ENCODE measurements at places on chromosomes 2 and 18.

GRCh38 chr18:11496526-11497172 lies 112.7 kb upstream of the SLC35G4 start:
- no peak for DNase-seq

- no peak for DNase-seq
These were observed 76.9 kb downstream of the NRXN1 start for GRCh38 chr2:50955081-50955480.

DNA sequence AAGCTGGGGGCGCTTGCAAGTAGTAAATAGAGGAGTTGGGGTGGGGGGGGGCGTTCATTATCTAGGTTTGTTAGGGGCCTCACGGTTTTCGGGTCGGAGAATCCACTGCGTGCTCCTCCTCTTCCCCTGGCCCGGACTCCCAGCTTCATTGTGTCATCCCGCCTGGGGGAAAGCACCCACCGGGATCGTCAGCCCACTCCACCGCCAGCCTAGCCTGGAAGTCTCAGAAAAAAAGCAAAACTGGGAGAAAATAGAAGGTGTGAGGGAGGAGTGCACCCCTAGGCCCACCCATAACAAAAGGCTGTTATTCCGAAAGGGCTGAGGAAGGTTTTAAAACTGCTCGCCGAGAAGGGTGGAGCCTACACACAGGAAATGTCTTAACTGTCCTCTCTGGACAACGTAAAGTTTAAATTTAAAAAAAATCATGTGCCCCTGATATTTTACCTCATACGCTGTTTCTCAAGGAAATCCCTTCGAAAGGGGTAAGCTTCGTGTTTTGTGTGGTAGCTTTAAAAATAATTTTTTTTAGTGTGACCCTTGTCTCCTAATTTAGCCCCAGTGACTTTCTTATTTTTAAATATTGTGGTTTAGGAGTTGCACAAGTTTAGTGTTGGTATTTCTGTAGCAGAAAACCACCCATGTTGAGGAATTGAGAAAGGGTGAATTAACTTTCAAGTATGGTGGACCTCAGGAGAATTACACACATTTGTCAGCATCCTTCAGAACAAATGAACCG lies 104.2 kb downstream of the SPTBN1 start:
- no peak for DNase-seq

DNA sequence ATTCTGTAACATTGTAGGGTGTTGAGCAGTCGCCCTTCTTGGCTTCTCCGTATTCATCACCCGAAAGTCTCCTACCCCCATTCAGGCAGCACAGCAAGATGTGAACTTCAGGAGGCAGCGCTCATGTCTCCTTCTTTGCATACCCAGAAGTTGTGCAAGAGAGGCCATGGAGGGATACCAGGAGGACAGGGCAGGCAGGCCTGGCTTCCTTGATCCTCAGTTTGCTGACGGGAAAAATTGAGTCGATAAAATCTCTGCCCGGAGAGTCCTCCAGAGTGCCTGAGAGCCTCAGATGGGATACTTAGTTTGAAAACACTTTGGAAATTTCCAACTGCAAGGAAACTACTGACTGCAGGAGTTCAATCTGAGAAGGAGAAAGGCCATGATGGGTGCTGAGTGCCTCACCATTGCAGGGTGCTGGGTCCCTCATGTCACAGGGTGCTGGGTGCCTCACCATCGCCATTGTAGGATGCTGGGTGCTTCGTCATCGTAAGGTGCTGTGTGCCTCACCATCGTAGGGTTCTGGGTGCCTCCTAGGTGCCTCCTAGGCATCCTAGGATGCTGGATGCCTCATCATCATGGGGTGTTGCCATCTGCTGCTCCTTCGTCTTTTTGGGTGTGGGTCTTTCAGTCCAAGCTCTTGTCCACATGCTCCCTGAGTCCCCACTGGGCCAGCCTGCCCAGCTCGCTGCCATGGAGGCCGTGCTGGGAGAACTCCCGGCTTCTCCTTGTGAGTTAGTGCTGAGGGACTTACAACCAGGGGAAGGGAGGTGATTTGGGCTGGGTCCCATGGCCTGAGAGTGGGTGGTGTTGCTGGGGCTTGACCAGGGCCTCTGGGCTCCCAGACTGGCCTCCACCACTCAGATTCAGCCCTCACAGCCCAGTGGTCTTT lies 162.4 kb downstream of the DDX1 start:
- no peak for DNase-seq

DNA sequence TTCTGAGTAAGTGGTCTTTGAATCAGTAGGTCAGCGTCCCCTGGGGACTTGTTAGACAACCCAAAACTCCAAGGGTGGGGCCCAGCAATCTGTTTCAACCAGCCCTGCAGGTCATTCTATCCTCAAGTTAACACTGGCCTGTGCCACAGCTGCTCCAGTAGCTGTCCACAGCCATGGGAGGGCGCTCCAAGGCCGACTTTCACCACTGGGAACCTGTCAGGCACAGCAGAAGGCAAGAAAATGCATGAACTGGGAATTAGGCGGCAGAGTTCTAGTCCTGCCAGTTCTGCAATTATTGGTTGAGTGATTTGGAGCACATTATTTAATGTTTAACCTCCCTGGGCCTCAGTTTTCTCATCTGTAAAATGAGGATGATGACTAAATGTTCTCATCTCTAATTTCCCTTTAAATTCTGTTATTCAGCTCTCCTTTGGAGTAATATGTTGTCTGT lies 17.4 kb upstream of the MRPL33 start:
- peak; percentile 87 for DNase-seq

DNA sequence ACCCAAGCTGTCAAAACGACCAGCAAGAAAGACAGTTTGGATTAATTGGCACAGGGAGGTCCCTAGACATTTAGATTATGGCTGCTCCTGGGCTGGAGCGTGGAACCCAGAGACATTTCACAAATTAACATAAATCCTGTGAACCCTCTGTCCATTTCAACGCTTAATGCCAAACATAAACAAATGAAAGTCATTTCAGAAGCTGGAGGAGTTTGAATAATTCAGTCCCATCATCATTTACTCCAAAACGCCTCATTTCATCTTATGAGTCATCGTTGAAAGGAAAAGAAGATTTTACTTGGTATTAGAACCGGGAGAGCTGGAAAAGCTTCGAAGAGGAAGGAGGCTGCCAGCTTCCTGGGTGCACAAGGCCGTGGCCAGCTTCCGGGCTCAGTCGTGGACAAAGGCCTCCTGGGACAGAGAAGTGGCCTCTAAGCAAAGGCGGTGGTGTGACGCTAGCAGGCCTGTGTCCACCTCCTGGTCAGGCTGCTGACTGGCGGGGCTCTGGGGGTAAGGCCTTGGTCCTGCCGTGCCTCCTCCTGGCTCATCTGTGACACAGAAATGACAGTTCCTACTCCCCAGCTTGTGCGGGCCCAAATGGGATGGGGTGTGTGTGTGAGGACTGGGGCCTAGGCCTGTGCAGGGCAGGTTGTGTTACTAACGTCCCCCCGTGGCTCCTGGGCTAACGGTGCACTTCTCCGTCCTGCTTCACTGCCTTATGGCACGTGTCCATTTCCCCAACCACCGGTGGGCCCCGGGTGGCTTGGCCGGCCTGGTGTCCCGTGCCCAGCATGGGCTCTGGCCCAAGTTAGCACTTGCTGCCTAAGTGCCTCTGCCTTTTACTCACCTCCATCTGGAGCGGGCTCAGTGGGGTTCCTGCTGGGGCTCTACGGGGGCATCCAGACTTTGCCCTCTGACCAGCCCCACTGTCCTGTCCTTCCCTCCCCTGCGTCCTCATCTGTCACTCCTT lies 71.6 kb downstream of the RRM2 start:
- DNase-seq = no peak

- no peak for DNase-seq
These were observed 1894.4 kb upstream of the LRRTM1 start for GRCh38 chr2:82198809-82199492.

All from sciatic nerve (tissue), 2 donors.